ENCODE measurements at places on chromosomes 4 and X.

- DNase-seq, result no peak
Observed at GRCh38 chrX:10945498-10945897, 165.6 kb upstream of the HCCS start.

- no peak for DNase-seq
Observed at GRCh38 chr4:109235683-109236082, 66.8 kb downstream of the COL25A1 start.

DNA sequence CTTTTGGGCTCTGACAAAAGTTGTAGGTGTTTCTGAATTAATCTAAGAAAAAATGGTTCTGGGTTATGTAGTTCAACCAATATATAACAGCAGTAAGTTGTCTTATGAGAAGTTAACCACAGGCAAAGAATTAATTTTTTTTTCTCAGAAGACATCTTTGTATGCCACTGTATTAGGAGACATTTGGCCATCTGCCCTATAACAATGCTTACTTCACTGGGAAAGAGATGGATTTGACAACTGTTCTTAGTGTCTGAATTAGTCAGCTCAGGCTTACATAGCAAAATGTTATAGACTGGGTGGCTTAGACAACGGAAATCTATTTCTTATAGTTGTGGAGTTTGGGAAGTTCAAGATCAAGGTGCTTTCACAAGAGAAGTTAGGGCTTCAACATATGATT, 508.1 kb downstream of the STIM2 start:
- DNase-seq, result no peak

DNA sequence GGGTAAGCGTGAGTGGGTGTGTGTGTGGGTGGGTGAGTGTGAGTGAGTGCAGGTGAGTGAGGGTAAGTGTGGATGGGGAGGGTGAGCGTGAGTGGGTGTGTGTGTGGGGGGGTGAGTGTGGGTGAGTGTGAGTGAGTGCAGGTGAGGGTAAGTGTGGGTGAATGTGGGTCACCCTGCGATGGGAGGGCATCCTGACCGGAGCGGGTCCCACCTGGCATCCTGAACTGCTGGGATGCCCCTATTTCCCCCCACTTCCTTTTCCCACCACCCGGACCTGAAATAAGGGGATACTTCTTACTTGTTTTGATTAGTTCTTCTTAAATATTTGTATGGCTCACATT, 49.5 kb downstream of the ING2 start:
- no peak for DNase-seq

DNA sequence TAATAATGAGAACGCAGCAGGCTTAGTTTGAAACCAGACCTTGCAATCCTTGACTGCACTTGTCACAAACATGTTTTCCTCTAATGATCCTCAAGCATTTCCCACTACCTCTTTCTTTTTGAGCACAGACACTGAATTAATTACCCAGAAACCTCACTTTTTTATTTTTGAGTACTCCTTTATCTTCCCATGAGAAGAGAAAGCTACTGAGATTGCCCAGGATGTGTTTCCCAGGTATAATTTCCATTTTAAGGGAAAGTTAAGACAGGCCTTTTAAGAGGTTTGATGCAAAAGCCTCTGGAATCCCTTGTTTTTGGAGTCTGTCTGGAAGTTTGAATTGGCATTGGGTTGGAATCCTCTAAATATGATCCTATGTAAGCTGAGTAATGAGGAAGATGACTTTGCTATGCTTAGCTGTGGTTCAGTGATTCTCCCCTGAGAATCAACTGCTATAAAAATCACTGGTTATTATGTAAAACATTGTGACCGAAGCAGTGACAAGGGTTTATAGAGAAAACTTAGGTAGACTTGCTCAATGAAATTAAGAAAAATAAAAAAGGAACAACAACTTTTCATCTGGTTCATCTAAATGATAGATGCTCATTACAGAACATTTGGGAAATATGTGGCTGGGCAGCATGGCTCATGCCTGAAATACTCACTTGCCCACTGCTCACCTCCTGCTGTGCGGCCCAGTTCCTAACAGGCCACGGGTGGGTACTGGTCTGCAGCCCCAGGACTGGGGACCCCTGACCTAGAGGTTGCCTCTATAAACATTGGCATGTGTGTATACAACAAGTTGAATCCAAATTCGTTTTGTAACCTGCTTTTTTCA, 10.8 kb upstream of the RHOH start:
- no peak for DNase-seq

- no peak for DNase-seq
Observed at GRCh38 chrX:10393899-10394298, 226.5 kb downstream of the MID1 start.

DNA sequence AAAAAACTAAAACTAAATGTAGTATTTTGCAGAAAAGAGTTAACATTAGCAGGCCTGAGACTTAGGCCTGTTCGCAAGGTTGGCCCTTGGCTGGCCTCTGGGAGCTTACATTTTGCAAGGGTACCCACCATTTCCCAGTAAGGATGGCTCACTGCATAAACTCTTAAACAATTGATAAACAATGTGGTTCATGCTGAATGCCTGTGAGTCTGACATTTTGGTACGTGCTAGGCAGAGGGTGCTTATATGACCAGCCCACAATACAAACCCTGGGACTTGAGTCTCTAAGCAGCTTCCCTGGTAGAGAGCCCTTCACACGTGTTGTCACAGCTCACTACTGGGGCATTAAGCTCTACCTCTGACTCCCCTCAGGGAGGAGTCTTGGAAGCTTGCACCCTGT, 7.4 kb downstream of the PRPS2 start:
- DNase-seq, result no peak

DNA sequence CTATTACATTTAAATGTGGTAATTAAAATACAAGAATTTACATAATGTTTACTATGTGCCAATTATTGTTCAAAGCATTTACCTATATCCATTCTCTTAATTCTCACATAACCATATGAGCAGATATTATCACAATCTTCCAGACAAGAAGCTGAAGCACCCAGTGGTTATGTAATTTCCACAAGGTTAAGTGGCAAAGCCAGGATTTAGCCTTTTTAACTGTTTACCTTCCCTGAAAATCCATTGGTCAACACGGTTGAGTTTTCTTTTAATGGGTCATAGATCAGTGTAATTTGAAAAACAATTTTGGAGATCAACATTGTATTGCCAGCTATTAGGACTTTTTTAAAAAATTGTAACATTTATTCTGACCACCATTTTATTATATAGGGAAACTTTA, 11.4 kb downstream of the HSPA4L start:
- DNase-seq, result no peak

GRCh38 chr4:143357161-143357845, 20.6 kb downstream of the GAB1 start:
- no peak for DNase-seq

- DNase-seq, result peak; percentile 54
Observed at GRCh38 chr4:26120098-26120825, 200.6 kb upstream of the RBPJ start.

GRCh38 chr4:169900241-169900845, 125.9 kb downstream of the MFAP3L start:
- no peak for DNase-seq

DNA sequence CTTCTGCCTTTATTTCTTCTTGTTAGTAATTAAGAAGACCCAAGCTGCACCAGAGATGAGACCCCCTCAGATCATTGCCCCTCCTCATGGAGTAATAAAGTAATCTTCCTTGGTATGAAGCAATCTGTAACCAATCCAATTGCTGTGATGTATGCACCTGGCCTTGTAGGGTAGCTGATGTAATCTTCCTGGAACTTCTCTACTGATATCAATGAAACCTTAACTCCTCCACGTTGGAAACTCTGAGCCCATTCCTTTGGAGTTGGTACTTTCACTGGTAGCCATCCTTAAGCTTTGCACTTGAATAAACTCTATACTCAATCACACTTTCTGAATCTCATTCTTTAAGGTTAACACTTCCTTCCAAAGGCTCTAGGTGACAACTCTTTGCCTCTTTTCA, 31.6 kb upstream of the NSG1 start:
- no peak for DNase-seq

- no peak for DNase-seq
Observed at GRCh38 chrX:140933874-140934655, 68.3 kb upstream of the SPANXB1 start.

- DNase-seq, result no peak
Observed at GRCh38 chr4:112642526-112642925, 5.6 kb downstream of the LARP7 start.

GRCh38 chrX:34528081-34528480, 129.0 kb downstream of the TMEM47 start:
- DNase-seq, result no peak

DNA sequence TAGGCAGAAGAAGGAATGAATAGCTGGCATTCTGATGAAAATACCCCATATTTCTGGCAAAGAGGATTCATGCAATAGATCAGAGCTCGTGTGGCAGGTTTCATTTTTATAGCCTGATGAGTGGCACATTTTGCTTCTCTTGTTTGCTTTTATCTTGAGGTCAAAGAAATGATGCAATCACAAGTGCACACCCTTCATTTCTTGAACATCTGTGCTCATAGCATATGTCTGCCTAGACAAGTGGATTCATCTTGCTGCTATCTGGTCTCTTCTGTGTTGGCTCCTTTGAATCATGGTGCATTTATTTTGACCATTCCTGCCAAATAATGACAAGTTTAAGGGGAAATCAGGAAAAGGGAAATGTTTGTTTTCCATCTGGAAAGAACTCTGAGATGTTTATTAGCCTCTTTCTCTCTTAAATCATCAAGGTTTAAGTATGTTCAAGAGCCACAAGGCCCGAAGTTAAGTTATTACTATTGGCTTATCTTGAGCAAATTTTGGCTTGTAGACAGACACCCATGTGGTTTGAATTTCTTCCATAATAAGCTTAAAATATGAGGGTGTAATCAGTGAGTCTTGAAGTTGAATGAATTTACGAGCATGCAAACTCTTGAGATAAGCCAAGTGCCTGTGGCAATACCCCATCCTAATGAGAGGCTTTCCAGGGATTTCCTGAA, 59.3 kb upstream of the HS3ST1 start:
- DNase-seq, result no peak

DNA sequence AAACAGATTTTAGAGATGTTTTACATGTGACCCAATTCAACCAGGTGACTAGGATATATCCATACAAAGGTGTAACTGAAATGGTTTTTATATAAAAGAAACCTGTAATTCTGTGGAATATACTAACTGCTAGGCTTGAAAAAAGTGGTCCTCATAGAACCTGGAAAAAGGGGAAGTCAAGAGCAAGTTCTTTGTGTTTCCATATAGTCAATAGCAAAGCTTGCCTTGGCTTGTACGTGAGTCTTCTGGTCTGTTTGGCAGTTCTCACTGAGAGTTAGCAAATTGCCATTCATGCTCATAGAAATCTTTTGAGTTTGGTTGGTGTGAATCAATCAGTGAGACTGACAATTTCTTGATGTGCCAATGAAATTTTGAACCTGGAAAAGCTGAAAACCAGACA, 79.4 kb upstream of the SMIM10 start:
- no peak for DNase-seq

GRCh38 chrX:40727093-40727492, 8.2 kb downstream of the MED14 start:
- no peak for DNase-seq

- DNase-seq, result no peak
Observed at GRCh38 chrX:113370006-113370405, 529.4 kb upstream of the AMOT start.

DNA sequence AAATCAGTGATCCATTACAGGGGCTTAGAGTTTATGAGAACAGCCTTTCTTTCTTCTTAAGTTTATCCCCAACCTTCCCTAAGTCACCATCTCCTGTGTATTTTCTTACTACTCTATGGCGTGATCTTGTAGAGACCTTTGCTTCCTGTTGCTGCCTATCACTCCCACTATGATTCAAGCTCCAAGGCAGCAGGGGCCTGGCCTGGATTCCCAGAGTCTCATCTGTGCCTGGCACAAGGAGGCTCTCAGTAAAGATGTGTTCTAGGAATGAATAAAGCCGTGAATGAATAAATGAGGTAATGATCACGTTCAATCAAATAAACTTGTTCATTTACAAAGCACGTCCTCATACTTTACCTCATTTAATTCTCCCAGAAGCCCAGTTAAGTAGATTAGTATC, 45.4 kb downstream of the CC2D2A start:
- DNase-seq, result no peak

- no peak for DNase-seq
Observed at GRCh38 chr4:1329408-1330371, 17.3 kb upstream of the UVSSA start.

DNA sequence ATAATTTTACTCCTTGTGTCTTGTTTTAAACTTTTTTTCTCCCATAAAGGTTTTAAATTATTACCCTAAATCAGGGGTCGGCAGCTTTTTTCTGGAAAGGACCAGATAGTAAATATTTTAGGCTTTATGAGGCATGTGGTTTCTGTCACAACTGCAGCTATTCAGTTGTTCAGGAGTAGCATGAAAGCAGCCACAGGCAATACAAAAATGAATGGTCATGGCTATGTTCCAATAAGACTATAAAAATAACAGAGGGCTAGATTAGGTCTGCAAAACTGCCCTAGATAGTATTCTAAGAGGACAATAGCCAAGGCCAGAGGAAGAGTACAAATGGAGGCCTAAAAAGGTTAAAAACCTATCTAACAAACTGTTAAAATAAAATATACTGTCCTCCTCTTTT, 24.6 kb downstream of the HERC5 start:
- DNase-seq, result no peak

DNA sequence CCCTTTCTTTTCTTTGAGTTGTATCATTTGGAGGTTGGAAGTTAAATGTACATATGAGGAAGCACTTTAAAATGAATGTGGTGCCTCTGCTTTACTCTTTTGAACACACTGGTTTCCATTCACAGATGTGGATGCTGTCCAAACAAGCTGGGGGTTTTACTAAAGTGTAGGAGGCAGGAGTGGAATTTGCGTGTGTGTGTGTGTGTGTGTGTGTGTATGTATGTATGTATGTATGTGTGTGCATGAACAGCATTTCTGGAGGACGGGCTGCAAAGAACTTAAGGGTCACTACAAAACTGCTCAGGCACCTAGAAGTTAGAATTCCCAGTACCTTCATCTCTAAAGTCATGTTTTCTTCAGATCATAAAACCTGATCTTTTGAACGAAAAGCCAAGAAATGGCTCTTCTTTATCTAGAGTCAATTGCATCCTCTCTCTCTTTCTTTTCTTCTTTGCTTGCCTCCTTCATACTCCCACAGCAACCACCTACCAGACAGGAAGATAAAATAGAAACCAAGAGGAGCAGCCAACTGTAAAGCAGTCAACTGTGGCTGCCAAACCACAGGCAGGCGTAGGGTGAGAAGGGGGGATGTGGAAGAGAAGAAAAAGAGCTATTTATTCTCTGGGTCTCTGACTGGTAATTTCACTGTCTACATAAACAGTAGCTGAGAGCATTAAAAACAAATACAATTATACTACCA, 177.0 kb upstream of the RASGEF1B start:
- DNase-seq, result no peak

DNA sequence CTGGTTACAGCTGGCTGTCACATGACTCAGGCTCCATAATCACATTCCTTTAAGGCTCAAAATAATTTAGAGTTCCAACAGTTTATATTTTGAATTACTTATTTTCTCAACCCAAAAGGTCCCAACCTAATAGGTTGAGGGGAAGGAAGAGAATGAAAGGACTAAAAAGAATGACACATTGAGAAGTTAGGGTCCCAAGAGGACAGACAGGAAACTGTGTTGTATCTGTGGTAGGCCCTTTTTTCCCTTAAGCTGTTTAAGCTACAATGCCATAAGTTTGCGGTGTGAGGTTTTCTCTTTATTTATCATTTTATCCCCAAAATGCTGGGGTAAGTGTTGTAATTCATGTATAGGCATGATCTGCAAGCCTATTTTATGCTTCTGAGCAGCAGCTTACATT, 290.2 kb downstream of the ZNF674 start:
- DNase-seq, result no peak

GRCh38 chr4:98446499-98447375, 185.6 kb downstream of the RAP1GDS1 start:
- DNase-seq, result no peak

- no peak for DNase-seq
Observed at GRCh38 chrX:11371106-11371505, 77.9 kb downstream of the AMELX start.

GRCh38 chr4:97317671-97318070, 825.6 kb downstream of the STPG2 start:
- DNase-seq, result no peak

Data from HuH-7.5 (cell line).